Hindlimb muscle (tissue), 1 donor: ENCODE measurements at places on chromosomes 3 and 15.

- DNase-seq = peak; percentile 82
Measured at GRCh38 chr15:81274931-81275707, 48.8 kb downstream of the STARD5 start.

DNA sequence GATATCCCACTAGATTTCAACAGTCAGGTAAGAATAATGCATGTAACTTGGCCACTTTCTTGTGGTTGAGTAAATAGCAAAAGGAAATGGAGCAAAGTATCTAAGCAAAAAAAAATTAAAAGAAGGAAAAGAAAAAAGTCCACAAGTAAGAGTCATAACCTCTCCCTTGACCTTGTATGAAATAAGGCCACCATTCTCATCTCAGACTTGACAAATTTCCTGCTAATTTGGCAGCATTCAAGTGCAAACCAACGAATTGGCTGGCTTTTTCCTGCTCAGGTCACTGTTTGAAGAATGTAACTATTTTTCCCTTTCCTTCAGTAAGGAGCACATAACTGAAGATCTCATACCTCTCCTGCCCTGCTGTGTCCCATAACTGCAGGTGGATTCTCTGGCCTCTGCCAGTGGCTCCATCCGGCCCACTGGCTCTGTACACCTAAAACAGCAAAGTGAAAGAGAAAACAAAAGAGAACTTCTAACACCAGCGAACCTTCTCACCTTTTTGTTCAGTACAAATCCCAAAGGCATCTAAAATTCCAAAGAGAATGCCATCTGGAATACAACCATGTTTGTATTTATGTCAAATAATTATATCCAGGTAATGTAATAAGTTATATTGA is 33.4 kb upstream of the RSL24D1 start:
- DNase-seq = no peak

GRCh38 chr15:85541744-85542143 is 161.3 kb downstream of the AKAP13 start:
- no peak for DNase-seq

DNA sequence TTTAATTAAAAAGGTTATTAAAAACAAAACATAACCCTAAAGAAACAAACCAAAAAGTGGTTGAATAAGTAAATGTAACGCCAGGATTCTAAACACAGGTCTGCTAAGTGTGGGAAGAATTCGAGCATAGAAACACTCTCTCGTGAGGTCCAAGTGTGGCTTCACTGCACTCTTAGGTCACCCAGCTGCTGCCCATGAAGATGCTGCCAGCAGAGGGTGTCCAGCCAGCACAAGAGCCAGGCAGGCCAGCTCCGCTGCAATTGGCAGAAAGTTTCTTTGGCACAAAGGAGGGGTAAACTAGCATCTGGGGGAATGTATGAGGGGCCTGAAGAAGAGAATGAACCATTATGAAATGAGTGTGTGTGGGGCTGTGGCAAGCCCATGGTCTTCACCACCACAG is 215.7 kb upstream of the FEZF2 start:
- DNase-seq = no peak

GRCh38 chr15:91849749-91850161 is 3.8 kb upstream of the SLCO3A1 start:
- DNase-seq = no peak

DNA sequence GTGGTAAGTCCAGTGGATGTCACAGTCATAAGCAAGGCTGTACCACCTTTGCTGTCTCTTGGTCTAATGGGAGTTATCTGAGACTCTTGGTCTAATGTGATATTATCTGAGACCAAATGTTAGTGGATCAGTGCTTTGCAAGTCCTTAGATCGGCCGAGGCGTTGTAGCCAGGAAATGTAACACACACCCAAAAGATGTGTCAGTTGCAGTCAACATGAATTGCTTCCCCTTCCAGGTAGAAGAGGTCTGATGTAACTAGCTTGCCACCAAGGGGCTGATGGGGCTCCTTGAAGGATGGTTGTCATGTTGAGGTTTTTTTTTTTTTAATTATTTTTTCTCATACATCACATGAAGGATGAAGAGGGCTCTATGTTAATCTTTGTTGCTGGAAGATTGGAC is 45.4 kb upstream of the RAF1 start:
- no peak for DNase-seq

- peak; percentile 74 for DNase-seq
Measured at GRCh38 chr3:190533511-190534281, 19.8 kb downstream of the IL1RAP start.
